ENCODE measurements at places on chromosomes 3 and 15. TPM values are rescaled to one million over a fixed set of nuclear protein-coding genes. Genes with fewer than 3 reads are reported as not detected.

Gene IL17RE
- 0.63 TPM for total RNA-seq

Gene ZNF662
- 1.3 TPM for total RNA-seq

Gene PLA2G4E
- not detected for total RNA-seq

Gene PLXNA1
- 25.5 TPM for total RNA-seq

Gene MUSTN1
- not detected for total RNA-seq

Gene GOLGA8S
- under 0.01 TPM for total RNA-seq

Gene TMEM45A
- 13.7 TPM for total RNA-seq

Gene KLHL40
- not detected for total RNA-seq

All from bronchial smooth muscle cell (primary cell).